ENCODE measurements at places on chromosomes 3 and 15.

DNA sequence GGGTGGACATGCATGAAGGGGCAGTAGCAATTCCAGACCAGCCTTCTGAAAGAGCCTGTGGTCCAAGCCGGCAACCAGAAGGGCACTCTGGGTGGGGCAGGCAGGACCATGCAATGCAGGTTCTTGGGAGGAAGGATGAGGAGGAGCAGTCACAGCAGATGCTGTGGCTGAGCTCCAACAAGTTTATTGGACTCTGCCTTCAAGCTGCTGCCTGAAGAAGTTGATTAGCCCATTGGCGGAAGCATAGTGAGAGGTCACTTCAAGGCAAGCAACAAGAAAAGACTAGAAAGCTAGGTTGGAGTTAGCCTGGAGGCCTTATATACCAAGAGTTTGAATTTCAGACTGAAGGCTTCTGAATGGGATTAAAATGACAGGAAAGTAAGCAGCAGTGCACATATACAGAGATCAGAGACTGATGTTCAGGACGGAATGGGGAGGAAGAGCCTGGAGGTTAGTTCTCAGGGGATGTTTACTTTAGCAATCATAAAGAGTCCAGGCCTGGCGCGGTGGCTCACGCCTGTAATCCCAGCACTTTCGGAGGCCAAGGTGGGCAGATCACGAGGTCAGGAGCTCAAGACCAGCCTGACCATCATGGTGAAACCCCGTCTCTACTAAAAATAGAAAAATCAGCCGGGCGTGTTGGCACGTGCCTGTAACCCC lies 39.9 kb downstream of the SFMBT1 start:
- no peak for DNase-seq

GRCh38 chr15:39130556-39131379 lies 450.1 kb upstream of the THBS1 start:
- DNase-seq = no peak

DNA sequence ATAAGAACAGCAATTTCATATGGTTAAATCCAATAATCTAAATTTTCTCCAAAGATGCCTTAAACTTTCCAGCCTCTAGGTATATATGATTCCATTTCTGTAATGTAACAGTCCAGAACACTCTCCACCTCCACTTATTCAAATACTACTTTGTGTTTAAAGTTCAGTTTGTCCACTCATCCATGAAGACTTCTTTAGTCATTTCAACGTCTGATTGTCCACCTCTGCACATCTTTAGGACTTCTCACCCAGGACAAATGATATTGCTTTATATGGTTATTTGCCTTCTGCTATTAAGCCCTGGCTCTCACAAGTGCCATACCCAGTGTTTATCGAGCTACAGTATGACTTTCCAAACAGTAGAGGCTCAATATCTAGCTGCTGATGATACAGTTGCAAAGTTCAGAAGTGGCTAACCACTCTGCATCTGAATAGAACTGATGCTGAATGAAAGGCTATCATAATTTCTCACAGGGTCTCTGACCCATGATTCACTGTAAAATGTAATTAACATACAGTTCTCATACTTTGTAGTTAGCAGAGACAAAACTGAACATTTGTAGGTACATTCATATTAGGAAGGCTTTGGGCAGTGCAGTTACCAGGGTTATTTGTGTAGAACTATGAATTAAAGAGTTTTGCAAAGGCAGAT lies 93.7 kb upstream of the MBNL1 start:
- DNase-seq = no peak

GRCh38 chr3:195075941-195076875 lies 194.8 kb downstream of the XXYLT1 start:
- no peak for DNase-seq

GRCh38 chr3:27508424-27508823 lies 24.2 kb upstream of the SLC4A7 start:
- no peak for DNase-seq

GRCh38 chr3:192935441-192935840 lies 17.8 kb upstream of the MB21D2 start:
- DNase-seq = no peak

DNA sequence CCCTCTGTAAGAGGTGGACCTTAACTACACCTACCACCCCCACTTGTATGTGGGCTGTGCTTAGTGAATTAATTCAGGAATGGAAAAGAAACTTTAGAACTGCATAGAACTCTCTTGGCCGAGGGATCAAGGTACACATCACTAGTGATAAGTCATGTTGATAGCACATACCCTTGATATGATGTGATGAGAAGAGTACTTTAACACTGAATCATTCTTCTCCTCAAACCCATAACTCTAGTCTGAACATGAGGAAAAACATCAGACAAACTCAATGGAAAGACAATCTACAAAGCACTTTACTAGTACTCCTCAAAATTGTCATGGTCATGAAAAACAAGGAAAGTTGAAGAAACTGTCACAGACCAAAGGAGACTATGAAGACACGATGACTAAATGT lies 87.6 kb downstream of the P2RY1 start:
- DNase-seq = no peak

DNA sequence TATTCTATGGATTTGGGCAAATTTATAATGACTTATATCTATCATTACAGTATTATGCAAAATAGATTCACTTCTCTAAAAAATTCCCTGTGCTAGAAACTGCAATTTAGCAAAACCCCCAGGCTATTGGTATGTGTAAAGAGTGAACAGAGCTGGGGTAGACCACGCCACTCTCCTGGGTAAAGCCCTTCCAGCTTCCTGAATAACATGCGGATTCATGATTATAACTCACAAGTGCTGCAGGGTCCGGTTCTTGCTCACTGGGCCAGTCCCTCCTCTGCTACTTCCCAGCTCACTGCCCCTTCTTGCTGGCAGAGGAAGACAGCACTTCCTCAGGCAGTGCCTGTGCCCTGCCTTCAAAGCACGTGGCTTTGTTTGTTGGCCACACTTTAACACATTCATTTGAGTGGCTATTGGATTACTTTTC lies 4.1 kb downstream of the CD80 start:
- DNase-seq = no peak

DNA sequence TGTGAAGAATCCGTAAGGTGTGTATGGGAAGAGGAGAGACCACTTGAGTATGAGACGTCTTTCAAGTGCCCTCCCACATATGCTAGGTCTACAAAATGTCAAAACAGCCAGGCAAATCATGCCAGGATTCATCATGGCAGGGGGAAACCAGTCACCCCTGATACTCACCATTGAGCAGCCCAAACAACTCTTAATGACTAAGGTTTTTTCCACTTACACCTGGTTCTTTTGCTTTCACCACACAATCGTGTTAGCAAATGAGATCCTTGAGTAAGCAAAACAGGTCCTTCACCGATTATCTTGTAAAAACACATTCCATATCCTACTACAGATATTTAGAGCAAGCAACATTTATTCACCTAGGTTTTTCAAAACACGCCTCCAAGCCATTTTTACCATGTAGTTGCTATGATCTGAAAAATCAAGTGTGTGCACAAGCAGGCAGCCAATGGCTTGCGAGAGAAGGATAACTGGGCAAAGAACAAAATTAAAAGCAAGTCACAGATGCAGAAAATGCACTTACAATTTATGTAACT lies 177.5 kb upstream of the LPP start:
- no peak for DNase-seq

DNA sequence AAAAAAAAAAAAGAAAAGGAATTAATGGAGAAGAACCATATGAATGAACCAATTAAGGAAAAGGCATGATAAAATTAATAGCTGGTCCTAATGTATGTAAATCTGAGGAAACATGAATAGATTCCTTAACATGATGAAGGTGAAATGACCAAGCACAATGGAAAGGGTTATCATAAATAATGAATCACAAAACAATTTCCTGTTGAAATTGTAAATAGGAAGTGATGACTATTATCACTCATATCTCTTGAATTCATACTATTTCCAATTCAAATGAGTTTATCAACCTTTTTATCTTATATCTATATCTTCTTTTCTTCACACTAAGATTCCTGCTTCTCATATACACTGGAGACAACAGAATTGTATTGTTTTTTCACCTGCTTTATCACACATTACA lies 32.0 kb downstream of the AADACL2 start:
- DNase-seq = no peak

- peak; percentile 26 for DNase-seq
Observed at GRCh38 chr15:44710236-44711095, 657 bp downstream of the PATL2 start.

DNA sequence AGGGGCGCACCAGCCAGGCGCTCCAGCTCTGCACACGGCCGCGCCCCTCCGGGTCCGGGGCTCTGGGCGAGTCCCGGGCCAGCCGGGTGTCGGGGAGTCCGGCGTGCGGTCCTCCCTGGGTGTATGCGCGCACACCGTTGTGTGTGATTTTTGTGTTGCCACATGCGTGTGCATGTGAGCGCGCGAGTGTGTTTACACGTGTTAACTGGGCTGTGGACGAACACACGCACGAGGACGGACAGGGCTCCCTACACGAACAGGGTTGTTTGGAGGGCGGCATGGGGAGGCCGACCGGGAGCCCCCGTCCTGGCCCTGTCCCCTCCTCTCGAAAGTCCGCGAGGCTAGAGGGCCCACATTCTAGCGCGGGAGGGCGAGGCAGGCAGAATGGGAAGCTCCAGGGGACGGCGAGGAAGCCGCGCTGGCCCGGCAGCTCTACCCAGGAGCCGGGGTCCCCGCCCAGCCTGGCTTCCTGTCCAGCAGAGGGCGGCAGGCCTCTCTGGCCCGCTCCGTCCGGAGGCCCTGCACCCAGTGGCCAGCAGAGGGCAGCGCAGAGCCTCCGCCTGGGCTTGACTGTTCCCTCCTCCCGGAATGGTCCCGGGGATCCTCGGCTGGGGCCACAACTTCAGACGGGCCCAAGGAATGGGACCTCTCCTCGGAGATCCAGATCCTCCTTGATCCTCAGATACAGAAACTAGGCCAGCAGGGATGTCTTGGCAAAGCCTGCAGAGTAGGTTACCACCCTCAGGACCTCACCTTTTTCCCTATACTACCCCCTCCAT lies 611 bp upstream of the LINGO1 start:
- DNase-seq = no peak

DNA sequence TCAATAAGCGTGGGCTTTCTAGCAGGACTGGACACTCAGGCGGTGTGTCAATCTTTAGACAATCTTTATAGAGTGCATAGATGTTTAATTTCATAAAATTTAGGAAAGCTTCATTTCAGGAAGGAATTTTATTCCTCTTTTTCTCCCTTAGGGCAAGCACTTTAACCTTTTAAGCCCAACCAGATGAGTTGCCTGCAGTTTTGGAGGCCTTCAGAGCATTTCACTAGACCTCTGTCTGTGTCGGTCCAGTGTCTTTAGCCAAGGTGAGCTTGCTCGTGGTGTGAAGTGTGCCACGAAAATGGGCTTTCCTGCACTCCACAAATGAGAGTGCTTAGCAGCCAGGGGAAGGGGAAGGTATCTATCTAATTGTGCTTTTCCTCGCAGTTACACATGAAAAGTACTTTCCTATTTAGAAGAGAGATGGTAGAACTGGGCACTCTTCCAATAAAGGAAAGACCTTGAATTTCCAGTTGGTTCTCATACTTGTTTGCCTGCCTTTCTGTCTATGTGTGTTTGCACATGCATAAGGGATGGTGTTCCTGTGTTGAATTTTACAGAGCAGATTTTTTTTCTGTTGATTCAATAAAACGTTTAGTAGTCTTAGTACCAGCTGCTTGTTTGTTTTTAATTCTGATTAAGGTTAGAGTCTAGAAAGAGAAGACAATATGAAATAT lies 53.6 kb downstream of the FEZF2 start:
- DNase-seq = no peak

DNA sequence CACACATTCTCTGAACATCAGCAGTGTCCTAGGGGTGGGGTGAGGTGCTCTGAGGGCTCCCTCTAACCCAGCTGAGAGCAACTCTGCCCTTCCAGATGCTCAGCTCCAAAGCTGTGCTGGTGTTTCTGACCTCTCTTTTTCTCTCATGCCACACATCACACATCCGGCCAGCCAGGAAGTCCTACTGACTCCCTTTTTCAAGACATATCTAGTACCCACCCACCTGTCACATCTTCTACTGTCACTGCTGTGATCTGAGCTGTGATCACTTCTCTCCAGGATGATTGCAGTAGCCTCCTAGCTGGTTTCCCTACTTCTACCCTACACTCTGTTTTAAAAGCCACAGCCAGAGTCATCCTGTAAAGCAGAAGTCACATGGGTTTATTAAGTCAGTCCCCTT lies 30.2 kb upstream of the MASP1 start:
- no peak for DNase-seq

GRCh38 chr3:42191443-42191747 lies 74.6 kb downstream of the CCK start:
- DNase-seq = no peak

- no peak for DNase-seq
Observed at GRCh38 chr15:60420203-60420716, 22.5 kb upstream of the ANXA2 start.

DNA sequence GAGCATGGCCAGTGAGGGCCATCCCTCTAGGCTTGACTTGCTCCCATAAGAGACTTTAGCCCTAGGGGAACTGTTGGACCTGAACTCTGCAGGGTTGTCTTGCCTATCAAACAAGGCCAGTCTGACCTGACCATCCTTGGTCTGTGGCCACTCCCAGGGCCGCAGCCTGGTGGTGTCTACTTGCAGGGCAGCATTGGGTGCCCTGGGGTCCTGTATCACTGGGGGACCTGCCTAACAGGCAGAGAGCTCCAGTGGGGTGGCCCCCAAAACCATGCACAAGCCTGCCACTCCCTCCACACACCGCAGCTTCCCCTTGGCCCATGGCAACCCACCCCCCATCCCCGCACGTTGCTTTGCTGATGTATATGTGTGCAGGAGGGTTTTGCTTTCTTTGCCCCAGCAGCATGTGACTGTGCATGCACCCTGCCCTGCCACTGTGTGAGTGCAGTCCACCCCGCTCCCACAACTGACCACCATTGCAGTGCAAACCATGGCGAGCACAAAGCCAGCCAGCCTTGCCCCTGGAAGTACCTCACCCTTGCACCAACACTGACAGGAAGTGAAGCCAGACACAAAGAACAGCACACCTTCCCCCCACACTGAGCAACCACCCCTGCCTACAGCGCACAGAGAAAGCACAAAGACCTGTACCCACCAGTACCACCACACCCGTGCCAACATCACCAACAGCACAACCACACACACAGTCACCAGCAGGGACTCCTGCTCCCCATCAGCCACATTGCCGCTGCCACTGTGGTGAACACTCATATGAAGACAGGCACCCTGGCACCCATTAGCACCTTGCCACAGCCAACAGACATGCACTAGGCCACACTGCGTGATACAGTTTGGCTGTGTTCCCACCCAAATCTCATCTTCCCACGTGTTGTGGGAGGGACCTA lies 88.8 kb downstream of the SENP7 start:
- DNase-seq = no peak

DNA sequence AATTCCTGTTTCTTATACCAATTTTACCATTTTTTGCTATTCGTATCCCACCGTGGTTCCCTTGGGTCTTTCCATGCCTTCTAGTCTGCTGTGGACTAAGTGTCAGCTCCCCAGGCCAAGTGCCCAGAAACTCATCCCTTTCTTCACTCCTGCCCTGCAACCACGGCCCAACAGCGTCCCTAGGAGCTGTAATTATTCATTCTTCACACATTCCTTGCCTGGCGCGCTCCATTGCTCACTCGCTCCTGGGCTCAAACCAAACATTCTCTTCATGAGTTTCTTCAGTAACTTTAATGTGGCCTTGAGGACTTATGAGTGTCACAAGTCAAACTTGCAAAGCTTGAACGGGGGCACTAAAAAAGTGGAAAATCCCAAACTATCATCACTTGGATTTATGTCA lies 15.7 kb downstream of the GABRB3 start:
- DNase-seq = no peak

- no peak for DNase-seq
Observed at GRCh38 chr3:141000686-141001085, 50.5 kb upstream of the SPSB4 start.

All from GF-D8 (cell line).